ENCODE measurements at places on chromosomes 16 and 17.

DNA sequence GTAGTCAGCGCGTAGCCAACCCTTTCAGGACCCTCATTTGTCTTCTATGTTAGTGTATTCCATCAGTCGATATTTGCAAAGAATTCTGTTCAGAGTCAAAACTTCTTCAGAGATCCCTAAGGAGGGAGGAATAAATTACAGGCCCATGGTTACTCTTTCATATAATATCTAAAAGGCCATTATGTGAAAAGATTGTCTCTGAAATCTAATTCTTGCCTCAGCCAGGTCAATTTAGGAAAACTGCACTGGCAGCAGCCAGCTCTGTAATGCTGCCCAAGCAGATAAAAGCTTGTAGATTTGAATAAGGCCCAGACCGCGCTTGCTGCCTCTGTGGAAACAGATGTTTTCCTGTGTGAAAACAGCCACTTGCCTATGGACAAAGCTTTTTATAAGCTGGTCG lies 379.8 kb downstream of the CNTNAP4 start:
- no peak for DNase-seq

GRCh38 chr16:84648595-84649510 lies 542 bp downstream of the KLHL36 start:
- no peak for DNase-seq

- peak; percentile 39 for DNase-seq
Observed at GRCh38 chr17:73192206-73192893, 505 bp upstream of the COG1 start.

- DNase-seq: no peak
Observed at GRCh38 chr16:2476345-2476720, 1.4 kb downstream of the TBC1D24 start.

GRCh38 chr16:31714903-31715504 lies 158.6 kb upstream of the ZNF267 start:
- no peak for DNase-seq

DNA sequence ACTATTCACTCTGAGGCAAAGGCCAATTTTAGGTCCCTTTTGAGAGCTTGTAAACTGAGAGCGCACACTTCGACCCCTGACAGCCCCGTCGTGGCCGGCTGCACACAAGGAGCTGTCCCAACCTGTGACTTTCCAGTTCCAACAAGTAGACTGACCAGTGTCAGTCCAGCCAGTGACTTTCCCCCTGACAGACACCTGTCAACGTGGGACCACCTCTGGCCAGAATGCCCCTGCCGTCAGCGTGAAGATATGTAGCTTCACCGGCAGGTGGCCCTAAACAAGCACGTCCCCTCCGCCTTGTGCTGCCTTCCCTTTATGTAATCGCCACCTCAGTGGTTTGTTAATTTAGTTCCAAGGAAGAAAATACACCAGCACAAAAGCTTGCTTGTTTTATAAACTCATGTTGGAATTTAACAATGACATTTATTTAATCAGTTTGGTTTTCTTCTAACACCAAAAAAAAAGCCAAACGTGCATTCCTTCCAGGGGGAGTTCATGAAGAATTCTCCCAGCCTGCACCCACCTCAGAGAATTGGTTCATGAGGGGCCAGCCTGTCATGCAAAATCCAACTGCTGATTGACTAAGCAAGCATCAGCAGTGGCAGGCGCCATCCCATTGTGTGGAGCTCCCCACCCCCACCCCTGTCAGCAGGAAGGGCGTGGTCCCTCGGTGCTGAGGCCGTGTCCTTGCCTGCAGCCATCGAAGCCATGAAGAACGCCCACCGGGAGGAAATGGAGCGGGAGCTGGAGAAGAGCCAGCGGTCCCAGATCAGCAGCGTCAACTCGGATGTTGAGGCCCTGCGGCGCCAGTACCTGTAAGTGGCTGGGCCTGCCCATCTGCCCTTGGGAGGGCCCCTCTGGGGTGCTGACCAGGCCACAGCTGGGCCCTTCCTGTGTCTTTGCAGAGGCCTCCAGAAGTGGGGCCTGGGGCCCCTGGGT lies 33.9 kb downstream of the PLD6 start:
- no peak for DNase-seq

DNA sequence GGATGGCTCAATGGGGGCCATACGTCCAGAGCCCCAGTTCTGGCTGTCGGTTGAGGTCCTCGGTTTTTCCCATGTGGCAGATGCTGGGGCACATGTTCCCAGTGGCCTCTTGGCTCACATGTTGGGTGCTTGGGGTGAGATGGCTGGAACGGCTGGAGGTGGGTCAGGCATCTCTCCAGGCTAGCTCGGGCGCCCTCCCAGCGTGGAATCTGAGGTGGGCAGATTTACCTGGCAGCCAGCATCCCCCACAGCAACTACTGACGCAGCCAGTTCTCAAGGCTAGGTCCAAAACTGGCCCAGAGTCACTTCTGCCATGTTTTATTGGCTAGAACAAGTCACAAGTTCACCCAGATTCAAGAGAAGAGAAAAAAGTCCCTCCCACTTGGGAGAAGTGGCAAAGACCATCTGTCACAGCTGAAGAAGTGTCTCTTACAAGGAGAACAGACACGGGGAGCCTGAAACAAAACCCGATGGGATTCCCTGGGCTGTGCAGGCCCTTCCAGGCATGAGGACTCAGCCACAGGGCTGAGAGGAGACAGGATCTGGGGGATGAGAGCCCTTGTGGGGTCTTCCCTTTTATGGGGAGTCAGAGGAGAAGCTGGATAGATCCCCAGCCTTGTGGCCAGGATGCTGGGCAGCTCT lies 15.2 kb downstream of the ACE start:
- DNase-seq: no peak

DNA sequence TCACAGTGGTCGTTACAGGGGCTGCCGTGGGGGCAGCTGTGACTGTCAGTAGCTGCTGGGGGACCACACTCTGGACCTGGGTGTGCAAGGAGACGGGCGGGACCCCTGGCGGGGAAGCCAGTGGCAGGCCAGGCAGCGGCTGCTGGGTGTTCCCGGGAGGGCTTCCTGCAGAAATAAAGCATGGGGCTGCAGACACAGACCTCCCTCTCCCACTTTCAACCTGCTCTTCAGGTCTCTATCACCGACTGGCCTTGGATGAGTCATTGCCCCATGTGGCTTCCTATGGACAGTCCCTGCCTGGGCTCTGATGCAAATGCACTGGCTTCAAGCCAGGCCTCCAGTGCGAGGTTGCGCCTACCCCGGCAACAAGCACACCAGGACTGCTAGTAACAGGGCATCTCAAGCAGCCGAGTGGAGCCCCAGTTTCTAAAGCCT lies 17.2 kb downstream of the SREBF1 start:
- DNase-seq: no peak

DNA sequence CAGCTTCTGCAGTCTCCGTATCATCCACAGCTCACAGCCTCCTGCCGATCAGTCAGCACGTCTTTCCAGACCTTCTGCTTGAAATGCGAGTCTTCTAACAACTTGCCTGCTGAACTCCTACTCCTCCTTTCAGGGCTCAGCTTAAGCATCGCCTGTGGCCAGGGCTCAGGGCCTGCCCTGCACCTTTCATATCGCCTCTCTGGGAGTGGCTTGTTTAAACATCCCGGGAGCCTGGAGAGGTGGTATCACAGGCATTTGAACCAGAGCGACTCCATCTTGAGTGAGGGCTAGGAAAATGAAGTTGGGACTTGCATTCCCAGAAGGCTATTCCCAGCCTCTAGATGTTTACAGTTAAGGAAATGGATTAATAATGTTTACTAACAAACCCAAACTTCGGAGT lies 13.9 kb upstream of the CYB561 start:
- no peak for DNase-seq

Measured in DMS79 treated with DMSO at 0.1 percent for 48 hours (cell line).